ENCODE measurements at places on chromosomes 5 and 9.

DNA sequence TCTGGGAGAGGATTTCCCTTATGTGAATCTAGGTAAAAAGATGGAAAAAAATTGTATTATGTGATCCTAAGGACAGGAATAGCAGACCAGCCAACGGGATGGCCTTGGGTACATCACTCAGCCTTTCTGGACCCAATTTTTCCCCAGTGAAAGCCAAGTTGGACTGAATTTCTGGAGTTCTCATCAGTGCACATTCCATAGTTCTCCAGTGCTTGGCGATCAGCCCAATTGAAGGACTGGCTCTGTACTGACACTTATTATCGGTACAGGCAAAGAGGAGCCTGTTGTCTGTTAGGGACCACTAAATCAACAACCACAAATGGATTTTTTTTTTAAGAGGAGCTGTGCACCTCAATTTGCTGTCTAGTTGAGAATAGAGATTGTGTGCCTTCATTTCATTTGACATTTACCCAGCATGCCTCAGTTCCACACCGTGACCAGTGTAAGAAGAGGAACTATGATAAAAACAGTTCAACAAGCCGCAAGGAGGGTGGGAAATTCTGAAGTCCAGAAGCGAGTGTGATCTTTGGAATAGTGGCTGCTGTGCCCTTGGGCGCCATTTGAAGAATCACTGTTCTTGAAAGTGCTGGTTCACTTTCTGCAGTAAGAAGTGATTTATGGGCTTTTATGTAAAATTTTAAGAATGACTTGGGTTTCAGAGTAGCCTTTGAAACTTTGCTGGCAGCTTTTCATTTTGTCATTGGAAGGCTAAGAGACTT is 8.0 kb downstream of the ARL10 start:
- no peak for DNase-seq

- DNase-seq: no peak
Observed at GRCh38 chr9:123954518-123955280, 24.8 kb upstream of the DENND1A start.

- no peak for DNase-seq
Observed at GRCh38 chr5:7415123-7415522, 19.2 kb downstream of the ADCY2 start.

- no peak for DNase-seq
Observed at GRCh38 chr5:66134407-66134861, 9.7 kb upstream of the SREK1 start.

DNA sequence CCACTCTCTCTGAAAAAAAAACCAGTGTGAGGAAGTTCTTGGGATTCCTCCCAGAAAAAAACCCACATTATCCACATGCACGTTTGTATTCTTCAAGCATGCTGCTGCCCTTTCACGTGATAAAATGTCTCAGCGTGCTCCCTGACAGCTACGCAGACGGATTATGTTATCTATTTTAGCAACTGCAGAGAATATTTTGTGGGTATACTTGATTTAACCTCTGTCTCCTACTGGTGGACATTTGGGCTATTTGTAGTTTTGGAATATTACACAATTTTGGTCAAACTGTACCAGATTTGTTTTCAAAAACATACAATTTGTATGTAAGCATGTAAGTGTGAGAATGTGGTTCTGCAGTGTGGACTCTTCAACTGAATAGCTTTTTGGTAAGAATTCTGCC is 10.7 kb downstream of the PRRC2B start:
- no peak for DNase-seq
